ENCODE measurements at places on chromosomes 4 and X.

- no peak for DNase-seq
Observed at GRCh38 chr4:145280541-145280940, 100.2 kb upstream of the OTUD4 start.

DNA sequence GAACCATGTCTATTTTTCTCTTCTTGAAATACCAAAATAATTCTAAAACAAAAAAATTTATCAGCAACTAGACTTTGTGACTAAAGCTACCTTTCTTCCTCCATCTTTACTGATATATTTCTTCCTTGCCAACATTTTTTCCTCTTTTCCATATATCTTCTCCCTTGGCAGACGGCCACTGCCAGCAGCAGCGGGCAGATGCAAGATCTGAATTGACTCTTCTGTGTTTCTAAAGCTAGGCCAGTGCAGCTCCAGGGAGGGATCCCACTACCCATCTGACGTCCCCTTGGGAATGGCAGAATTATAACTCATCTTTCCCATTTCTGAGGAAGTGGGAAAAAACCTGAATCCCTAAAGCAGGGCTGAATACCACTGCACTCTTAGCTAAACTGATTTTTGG is 206.4 kb downstream of the NR3C2 start:
- no peak for DNase-seq

- no peak for DNase-seq
Observed at GRCh38 chrX:86148024-86148511, at the start of gene DACH2. Gene DACH2 (plus strand): TSS chrX:86148451.

DNA sequence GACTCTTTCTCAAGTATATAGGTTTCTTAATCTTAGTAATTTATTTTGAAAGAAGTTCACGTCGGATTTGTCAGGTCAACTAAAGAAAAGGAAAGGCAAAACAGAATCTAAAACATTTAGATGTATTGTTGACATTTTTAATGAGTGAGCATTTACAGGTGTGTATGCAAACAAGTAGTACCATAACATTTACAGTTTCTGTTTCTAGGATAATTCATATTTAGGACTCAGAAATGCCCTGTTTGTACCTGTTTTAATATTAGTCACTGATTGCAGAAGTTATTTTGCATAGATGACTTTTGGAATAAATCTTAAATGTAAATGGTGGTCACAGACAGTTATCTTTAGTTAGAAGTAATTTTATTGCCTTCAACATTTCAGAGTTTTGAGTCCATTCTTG is 151.3 kb upstream of the NUDT6 start:
- DNase-seq: no peak

All from cardiac septum (tissue), 1 donor.